GM12892 (cell line): ENCODE measurements at places on chromosomes 2 and 18.

DNA sequence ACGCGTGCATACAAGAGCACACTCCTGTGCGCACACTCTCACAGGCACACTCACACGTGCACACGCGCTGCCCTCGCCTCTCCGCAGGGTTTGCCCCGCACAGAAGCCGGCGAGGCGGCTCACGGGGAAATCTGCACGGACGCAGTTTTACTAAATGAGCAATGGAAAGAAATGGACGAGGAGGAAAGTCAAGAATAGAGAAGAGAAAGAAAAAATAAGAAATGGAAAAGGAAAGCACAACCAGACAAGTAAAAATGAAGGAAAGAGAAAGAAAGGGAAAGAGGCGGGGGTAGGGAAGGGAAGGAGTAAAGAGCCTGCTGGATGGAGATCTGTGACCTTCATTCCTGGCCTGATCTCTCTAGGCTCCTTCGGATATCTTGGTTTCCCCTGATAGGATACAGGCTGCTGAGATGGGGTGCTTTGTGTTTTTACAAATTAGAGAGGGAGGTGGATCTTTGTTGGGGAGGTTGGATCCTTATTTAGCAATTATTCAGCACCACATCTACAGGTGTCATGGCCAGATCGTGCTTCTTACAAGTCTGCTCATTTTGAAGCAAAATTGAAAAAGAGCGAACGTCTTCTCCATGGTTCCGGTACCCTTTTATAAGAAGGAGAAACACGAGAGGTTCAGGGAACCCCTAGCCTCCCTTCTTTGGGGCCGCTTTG, 693 bp upstream of the LRP2 start:
- no peak for DNase-seq

DNA sequence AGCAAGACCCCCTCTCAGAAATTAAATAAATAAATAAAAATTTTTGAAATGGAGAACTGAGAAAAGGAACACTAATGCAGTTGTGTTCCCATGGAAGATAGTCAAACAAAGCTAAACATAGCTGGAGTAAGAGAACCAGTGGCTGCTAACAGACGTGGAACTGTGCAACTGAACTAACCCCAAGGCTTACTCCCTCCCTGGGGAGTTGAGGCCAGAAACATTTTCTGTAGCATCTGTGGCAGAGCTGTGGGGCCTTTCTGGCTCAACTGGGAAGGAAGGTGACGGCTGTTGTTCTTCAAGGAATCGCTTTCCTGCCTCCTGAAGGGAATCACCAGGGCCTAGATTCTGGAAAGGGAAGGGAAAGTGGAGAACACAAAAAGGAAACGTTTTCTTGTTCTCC, 53.9 kb upstream of the B3GNT2 start:
- DNase-seq = no peak

DNA sequence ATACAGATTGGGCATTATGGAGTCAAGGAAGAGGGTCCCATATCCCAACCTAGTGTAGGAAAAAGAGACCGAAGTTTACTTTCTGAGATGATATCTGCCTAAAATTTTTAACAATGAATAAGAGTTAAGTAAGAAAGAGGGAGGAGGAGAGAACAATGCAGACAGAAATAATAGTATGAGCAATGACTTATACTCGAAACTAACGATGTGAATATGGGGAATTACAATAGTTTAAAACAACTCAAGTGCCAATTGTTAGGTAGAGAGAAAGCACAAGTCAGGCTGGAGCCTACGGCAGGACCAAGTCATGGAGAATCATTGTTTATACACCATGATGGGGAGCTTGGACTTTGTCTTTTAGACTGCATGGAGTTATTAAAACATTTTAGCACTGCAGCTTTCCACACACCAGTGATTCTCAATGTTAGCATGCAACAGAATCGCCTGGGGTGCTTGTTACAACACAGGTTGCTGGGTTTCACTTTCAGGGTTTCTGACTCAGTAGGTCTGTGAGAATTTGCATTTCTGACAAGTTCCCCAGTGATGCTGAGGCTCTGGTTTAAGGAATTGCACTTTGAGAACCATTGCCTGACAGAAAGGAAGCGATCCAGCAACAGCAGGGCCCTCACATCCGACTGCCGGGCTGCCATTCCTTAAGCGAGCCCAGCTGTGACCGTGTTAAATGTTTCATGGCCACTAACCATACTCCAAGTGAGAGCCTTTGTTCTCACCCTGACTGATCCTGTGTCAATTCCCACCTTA, 511.2 kb downstream of the DCDC2C start:
- DNase-seq = no peak

GRCh38 chr2:216992056-216992675, 132.3 kb upstream of the TNP1 start:
- DNase-seq = no peak

DNA sequence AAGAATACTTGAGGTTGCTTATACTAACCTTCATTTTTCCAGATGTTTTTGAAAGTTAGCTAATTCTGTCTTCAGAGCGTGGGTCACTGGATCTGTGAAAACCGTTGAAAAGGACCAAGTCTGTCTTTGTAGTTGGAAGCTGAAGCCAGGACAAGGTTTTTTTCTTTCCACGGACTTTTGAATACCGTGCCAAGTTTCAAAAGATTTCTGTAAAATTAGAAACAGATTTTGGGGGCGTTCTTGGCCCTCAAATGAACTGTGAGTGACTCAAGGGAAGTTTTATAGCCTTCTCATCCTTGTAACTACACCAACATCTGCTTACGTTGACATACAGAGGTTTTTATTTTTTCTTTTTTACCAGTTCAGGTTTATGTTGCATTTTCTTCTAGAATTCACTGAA, at the start of gene FAP:
FAP (minus strand) TSS at position 152 of the 400 bp plus-strand sequence; CDS start at position 34, 118 bp downstream.
- no peak for DNase-seq

DNA sequence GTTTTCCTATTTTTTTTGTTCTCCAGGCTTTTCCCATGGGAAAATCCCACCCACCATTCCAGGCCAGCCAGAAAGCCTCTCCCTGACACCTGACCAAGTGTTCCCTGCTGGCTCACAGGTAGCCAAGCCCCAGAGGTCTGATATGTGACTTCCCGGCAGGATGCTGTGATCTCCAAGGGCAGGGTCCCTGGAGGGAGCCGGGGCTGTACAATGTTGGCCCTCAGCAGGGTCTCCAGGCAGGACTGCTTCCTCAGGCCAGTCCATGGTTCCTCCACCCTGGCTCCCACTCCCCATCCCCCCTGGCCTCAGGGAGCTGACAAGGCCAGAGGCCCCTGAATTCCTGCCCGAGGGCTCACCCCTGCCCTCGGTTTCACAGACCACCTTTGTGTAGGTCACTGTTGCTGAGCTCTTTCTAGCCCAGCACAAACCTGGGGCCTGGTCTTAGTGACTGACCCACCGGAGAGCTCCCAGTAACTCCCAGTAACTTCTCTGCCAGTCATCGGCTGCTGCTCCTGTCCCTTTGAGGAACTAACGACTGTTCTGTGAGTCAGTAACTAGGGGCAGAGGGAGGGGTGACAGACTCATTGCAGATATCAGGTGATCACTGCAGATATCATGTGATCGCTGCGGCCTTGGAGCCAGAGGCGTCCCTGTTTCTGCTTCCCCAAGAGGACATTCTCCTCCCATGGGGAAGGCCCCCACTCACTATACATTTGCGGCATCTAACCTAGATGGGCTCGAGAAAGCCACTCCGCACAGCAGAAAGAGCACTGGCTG, 38.7 kb downstream of the SDC1 start:
- DNase-seq = no peak

DNA sequence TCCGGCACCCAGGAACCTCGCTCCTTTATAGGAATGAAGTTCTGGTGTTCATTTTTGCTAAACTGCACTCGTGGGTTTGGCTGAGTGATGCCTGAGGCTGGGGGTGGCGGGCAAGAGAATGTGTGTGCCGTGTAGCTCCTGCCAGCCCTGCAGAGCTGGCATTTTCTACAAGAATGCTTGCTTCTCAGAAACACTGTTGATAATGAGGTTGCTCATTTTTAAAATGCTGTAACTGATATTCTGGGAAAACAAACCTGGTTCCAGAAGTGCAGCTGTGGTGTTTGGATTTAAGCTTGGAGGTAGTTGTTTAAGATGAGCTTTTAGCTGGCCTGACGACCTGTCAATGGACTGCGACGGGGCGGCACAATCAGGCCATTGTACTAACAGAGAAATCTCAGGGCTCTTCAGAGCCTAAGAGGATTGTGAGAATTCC, 511.9 kb upstream of the TNP1 start:
- DNase-seq = no peak

DNA sequence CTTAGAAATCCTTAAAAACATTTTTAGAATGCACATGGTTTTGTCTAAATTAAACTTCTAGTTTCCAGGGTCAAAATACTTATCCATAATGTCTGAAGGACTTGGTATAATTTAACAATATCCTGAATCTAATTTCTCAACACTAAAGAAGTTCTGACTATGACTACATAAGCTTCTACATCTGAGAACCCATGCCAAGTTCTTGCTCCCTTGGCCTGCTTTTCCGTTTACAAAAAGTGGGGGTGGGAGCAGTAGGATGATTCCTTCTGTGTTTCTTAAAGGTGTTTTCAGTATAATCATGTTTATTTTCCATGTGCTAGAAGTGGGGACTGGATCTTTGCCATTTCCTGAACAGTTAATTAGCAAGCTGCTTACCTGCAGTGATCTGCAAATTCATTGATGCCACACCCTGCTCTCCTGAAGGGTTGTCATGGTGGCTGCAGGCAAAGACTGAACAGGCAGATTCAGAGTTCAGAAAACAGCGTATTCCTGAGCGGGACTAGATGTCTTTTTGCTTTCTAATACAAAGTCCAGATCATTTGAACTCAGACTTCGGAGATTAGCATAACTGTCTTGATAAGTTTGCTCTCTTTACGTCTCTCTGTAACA, 36.2 kb downstream of the ADNP2 start:
- no peak for DNase-seq

DNA sequence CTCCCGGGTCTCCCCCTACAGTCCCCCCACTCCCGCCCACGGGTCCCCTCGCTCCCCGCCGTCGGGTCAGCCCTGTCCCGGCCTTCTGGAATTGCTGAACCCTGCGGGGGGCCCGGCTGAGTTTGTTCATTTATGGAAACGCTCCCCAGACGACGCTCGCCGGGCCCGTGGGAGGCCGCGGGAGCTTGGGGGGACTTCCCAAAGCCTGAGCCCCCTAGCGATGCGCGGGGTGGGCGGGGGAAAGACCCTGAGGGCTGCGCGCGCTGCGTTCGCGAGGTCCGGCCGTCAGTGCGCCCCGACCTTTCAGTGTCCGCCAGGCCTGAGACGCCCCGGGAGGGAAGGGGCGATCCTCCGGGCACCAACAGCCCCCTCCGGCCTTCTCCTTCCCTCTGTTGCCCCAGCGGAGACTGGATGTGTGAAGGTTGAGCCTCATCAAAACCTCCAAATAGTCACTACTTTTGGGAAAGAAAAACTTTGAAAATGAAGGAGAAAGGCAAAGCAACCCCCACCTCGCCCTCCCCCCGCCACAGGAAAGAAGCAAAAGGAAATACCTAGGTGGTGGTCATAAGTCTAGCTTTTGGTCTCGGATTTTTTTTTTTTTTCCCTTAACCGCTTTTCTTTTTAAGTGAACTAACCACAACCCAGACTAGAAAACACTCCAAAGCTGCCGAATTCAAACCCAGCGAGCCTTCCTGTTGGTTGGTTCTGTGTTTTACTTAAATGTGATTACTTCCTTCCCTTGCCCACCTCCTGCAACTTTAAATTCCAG, 509 bp upstream of the CYS1 start:
- no peak for DNase-seq

DNA sequence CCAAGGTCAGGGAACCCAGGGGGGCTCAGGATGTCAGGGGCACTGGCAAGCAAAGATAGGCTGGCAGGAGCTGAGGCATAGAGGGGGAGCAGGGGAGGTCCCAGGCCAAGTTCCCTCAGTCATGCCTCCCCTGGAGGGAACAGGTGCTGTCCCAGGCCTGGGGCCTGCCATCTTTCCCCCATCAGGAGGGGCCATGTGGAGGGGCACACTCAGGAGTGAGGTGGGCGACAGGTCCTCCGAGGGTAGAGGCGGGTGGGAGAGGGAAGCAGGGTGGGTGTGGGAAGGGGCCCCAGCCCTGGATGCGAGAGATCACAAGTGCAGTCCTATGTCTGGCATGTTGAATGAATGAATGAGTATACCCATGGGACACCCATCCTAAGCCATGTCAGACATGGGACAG, 127.7 kb upstream of the GLI2 start:
- no peak for DNase-seq

GRCh38 chr18:10086458-10087210, 172.8 kb downstream of the VAPA start:
- no peak for DNase-seq

DNA sequence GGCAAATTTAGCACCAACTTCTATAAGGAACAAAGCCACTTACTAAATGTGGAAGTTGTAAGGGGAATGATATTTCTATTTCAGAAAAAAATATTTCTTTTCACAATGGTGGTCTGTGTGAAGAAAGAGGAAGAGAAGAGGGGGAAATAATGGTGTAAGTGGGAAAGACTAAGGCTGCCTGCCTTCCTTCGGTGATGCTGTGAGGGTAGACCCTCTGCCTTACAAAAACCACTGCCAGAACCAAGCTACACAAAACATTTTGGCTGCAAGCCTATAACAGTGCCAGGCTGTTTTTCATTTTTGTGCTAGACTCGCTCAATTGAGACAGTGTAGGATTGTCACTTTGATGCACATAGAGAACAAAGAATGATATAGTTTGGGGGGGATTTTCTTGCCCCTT, 286.6 kb downstream of the ZEB2 start:
- no peak for DNase-seq

GRCh38 chr2:68282811-68283418, 30.6 kb upstream of the PPP3R1 start:
- DNase-seq = peak; percentile 30

- no peak for DNase-seq
Observed at GRCh38 chr2:236972491-236973342, 113.0 kb upstream of the COPS8 start.

DNA sequence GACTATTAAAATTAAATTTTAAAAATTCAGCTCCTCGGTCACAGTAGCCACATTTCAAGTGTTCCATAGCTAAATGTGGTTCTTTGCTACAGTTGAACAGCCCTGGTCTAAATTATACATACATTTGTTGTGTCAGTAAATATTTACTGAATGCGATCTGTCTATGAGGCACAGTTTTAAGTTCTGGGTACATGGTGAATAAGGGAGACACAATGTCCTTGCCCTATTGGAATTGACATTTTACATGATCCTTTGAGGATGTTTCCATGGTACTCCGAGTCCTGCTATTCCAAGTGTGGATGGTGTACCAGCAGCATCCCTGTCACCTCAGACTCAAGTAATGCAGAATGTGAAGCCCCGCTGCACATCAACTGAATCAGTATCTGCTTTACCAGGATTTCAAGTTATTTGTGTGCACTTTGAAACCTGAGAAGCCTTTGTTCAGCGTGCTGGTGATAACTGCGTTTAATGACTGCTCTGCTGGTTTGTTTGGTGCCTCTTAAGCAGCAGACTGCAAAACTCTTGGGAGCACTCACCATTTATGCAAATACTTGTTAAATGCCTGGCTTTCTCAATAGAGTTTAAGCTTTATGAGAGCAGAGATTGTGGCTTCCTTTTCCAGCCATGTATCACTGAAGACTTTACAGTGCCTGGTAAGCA, 1.5 kb downstream of the GALNT1 start:
- no peak for DNase-seq

DNA sequence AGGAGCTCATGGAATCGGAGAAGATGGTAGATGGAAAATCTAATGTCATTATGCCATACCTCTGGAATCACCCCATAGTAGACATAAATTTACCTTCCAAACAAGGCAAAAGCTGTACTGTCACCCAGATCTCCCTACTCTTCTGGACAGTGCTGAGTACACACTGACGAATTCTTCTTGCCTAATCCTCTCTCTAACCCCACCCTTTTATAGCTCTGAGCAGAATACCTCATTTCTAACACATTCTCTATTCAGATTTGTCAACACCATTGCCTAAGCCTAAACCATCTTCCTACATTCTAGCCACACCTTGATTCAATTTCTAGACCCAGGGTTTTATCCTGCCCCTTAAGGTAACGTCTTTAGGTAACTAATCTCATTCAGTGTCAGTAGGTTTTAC, 321.0 kb upstream of the NRP2 start:
- DNase-seq = no peak
